Cardiac muscle cell (in vitro differentiated cells and primary cell): ENCODE measurements at places on chromosomes 5 and 9. TPM values are rescaled to one million over a fixed set of nuclear protein-coding genes. Genes with fewer than 3 reads are reported as not detected.

ADAMTS2 gene
- 2.5 and 8.8 TPM in 2 replicates for total RNA-seq

DNA sequence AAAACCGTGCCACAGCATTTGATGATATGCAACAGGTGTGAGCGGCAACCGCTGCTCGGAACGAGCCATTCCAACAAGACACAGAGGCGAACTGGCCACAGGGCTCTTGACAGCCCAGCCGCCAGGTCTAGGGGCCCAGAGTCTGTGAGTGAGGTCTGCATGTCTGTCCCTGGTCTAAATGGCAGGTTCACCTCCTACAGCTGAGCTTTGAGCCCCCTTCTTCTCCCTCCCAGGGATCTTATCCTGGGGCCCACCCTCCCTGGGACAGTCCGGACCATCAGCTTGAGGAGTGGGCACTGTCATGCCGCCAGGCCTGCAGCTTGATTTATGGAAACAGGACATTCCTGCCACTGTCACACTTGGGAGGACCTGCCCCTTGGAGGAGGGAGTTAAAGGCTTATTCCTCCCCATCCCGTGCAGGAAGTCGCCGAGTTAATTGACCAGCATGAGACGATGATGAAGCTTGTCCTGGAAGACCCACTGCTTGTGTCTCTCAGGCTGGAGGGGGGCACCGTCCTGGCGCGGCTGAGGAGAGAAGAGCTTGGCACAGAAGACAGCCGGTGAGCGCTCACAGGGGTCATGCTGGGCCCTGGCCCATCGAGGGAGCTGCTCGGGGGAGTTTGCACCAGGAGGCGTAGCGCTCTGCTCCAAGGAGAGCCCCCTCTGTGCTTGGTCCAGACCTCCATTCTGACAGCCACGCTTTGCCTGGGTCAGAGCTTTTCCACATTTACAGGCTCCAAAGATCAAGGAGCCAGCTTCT lies 35.5 kb upstream of the LRRC14B start:
- no peak overlapping the region for H3K27ac ChIP-seq
- H3K4me1 ChIP-seq: no peaks in the 10 kb centered on the region
- no peak for DNase-seq
- H3K36me3 ChIP-seq: peaks cover 3% of the 10 kb centered on the region

DNA sequence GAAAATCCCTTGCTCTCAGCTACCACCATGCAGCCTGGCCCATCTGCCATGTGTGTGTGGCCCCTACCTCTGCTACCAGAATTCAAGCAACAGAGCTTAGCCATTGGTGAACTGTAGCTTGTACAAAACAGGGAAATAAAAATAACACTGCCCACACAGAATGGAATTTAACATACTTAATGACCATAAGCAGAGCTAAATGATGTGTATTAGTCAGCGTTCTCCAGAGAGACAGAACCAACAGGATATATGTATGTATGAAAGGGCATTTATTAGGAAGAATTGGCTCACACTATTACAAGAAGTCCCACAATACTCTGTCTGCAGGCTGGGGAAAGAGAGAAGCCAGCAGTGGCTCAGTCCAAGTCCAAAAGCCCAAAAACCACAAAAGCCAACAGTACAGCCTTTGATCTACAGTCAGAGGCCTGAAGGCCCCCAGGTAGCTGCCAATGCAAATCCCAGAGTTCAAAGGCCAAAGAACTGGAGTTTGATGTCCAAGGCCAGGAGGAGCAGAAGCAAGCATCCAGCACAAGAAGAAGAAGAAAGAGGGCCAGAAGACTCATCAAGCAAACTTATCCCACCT lies 318.8 kb downstream of the DNAH5 start:
- H3K4me1 ChIP-seq: no peaks in the 10 kb centered on the region
- H3K36me3 ChIP-seq: no peaks in the 10 kb centered on the region
- H3K4me3 ChIP-seq: no peak overlapping the region
- no peak overlapping the region for H3K27ac ChIP-seq

CTNNA1 gene
- total RNA-seq: 260 and 304 TPM in 2 replicates

NTNG2 gene
- total RNA-seq: 3.1 and 3.5 TPM in 2 replicates
